ENCODE measurements at places on chromosomes 11 and 22.

GRCh38 chr22:35631597-35631996 is 14.5 kb upstream of the MB start:
- DNase-seq: no peak

DNA sequence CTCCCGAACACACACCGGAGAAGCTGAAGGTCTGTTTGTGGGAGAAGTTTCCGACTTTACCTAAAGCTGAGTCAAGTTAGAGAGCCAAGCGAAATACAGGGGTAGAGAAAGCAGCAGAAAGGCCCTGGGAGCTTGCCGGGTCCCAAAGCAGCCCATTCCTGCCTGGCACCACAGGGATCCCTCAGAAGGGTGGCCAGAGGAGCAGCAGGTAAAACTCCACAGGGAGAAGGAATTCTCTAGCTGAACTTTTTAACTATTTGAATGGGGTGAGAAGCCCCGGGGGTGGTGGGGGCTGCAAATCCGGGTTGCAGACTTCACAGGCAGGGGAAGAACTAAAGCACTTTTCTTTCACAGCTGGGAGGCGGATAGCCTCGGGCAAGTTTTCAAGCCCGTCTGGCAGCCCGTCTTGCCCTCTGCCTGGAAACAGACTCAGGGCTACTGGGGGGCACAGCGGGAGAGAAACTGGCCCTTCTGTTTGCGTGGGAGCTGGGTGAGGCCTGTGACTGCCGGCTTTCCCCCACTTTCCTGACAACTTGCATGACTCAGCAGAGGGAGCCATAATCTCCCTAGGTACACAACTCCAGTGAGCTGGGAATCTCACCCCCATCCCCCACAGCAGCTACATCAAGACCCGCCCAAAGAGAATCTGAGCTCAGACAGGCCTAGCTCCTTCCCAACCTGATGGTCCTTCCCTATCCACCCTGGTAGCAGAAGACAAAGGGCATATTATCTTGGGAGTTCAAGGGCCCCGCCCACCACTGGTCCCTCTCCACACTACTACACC is 311.0 kb downstream of the SBF2 start:
- no peak for DNase-seq

- peak; percentile 11 for DNase-seq
Measured at GRCh38 chr22:33049119-33049729, 9.0 kb downstream of the SYN3 start.

DNA sequence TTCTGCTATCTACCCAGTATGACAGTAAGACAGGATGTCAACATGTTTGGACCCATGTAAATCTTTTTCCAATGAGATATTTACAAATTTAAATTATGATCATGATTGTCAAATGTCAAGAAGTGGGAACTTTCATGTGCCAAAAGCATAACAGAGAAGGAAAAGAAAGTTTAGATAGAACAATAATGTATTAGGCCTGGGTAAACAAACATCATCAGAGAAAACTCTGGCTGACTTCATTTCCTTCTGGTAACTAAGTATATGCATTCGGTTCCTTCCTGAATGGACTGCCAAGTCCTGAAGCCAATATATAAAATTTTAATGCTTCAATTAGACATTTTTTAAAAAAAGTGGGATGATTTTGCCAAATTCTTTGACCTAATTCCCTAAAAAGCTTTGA is 16.5 kb downstream of the RNF141 start:
- no peak for DNase-seq

DNA sequence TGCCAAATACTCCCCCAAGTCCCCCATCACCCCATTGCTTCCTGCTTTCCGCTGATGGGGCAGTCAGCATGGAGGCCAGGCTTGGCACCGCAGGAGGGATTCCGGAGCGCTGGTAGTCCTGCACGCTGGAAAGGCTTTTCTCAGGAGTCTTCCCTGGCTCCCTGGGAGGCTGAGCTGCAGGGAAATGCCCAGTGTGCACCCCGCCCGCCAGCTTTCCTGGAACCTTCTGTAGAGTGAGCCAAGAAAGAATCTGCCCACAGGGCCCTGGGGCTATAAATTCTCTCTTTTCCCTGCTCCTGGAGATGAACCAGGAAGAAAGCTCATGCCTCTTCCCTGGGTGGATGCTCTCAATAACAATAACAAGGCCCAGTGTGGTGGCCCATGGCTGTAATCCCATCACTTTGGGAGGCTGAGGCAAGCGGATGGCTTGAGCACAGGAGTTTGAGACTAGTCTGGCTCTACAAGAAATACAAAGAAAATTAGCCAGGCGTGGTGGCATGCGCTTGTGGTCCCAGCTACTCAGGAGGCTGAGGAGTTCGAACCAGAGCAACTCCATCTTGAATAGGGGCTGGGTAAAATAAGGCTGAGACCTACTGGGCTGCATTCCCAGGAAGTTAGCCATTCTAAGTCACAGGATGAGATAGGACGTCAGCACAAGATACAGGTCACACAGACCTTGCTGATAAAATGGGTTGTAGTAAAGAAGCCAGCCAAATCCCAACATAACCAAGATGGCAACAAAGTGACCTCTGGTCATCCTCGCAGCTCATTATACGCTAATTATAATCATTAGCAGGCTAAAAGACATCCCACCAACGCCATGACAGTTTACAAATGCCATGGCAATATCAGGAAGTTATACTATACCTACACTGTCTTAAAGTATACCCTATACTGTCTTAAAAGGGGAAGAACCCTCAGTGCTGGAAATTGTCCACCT is 46.4 kb upstream of the FTH1 start:
- DNase-seq: no peak

DNA sequence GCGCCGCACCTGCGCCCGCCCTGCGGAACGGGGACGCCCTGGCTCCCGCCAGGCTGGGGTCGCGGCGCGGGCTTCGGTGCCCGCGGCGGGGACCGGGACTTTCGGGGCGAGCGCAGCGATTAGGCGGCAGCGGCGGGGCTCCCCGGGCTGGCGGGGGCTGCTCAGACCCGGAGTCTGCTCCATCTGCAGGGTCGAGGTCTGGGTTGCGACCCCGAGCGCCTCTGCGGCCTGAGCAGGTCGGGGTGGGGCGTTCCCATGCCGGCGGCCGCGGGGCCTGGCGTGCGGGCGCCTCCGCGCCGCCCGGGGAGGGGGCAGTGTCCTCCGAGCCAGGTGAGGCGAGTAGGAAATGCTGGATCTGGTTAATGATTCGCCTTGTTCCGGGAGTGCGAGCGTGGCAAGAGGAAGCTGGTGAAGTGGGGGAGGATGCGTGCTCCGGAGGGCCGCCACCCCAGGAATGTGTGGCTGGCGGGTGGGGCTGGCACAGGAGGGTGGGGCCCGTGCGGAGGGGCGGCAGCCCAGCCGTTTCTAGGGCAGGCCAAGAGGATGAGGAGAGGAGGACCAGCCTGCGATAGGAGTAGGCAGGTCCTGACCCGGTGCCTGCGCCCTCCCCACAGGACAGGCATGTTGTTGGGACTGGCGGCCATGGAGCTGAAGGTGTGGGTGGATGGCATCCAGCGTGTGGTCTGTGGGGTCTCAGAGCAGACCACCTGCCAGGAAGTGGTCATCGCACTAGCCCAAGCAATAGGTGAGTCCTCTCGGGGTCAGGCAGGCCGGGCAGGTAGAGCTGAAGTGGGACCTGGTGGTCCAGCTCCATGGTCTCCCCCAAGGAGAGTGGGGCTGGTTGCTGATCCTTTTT is 606 bp downstream of the RASSF7 start:
- DNase-seq: no peak

Data from AG04450 (cell line).